ENCODE measurements at places on chromosomes 1 and 21.

DNA sequence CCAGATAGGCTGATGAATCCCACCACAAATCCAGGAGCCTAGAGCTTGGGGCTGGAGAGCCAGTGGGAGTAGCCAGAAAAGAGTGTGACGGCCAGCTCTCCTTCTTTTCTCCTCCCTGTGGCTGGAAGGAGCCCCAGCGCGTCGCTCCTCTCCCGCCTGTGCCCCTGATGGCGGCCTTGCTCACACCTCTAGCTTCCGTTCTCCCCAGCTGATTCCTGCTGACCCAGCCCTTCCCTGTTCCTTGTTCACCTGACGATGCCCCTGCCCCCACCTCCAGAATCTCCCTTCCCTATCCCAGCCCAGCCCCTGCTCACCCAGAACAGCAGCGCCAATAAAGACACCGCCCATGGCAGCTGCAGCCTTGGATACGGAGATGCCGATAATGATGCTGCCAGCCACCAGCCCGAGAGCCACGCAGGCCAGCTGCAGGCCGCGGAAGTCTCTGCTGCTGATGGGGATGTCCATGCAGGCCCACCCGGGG lies 656 bp downstream of the KNCN start:
- no peak for DNase-seq

DNA sequence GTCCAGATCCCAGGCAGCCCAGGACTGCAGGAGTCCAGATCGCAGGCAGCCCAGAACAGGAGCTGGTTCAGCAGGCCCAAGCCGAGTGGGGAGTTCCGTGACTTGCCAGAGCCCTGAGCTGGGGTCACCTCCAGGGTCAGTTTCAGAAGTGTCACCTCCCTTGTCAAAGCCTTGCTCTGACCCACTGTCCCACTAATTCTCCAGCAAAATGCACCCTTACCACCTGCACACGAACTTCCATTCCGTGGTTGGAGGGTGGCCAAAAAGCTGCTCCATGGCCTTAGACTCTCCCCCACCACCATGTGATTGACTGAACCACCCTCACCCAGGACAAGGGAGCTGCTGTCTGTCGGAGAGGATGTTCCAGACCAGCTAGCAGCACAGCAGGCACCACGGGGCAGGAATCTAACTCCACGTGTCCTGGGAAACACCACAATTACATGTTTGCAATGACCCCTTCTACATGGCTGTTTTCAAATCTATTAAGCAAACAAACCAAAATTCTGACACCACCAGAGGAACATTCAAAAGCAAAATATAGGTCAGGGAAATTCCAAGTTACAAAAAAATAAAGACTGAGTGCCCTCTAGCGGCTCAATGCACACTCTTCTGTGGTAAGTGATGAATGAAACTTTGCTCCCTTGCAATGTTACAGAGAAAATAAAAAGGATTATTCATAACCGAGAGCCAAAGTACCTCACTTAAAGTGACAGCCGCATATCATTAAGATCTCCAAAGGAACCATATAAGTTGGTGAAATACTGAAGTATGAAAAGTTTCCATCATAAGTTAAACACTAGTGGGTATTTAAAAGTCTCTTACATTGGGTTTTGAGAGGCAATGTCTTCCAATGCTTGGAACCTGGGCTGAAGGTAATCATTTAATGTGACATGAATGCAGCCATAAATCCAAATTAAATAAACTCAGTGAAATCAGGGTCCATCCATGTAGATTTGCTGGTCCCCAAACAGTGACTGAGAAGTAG lies 76.3 kb downstream of the NPHP4 start:
- peak; percentile 50 for DNase-seq

- peak; percentile 63 for DNase-seq
Measured at GRCh38 chr1:51192213-51192843, 43.7 kb upstream of the RNF11 start.

DNA sequence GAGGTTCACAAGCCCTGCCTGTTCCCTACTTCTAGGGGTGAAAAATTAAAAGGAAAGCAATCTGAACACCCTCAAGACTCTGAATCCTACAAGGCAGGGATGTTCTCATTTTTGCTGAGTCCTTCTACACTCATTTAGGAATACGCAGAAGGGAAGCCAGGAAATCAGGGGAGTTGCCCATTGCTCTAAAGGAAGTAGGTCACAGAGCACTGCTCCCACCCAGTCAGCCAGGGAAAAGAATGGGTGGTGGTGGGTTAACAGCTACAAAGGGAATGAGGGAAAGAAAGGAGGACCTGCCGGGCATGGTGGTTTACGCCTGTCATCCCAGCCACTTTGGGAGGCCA lies 2.4 kb upstream of the CTTNBP2NL start:
- DNase-seq, result no peak

Measured in RWPE1 (cell line).